Activated CD8-positive, alpha-beta memory T cell treated with anti-CD3 and anti-CD28 coated beads, Interleukin-2, amount 10 ng/mL, durations not matched to agents 7 days and 5 days (primary cell): ENCODE measurements at places on chromosomes 16 and 17. TPM values are rescaled to one million over a fixed set of nuclear protein-coding genes. Genes with fewer than 3 reads are reported as not detected.

SHMT1 gene
- 66.5 TPM for total RNA-seq

DNA sequence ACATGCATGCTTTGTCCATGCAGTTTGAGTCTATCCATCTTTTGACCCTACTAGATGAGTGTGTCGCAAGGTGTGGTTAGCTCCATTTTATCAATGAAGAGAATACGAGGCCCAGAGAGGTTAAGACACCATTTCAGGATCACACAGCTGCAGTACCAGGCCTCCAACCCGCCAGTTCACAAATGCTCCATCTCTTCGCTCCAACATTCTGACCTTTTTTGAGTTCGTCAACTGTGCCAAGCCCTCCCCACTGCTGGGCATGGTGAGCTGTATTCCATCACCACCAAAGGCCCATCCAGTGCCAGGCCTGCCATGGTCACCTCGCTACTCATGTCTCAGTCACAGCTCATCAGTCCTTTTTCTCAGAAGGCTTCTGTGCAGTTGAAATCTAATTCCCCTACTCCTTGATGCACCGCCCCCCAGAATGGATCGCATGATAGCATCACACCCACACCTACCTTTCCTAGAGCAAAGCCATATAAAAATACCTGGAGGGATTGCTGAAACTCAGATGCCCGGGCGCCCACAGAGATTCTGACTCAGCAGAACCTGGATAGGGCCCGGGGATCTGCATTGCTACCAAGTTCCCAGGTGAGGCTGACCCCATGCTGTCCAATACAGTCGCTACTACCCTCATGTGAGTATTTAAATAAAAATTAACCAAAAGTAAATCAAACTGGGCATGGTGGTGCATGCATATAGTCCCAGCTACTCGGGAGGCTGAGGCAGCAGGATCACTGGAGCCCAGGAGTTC is 38.0 kb downstream of the ZNF423 start:
- no peaks in the 10 kb centered on the region for H3K36me3 ChIP-seq
- no peak overlapping the region for H3K27ac ChIP-seq
- DNase-seq, result no peak
- H3K4me3 ChIP-seq, result no peak overlapping the region
- no peaks in the 10 kb centered on the region for H3K4me1 ChIP-seq

- H3K27me3 ChIP-seq, result no peaks in the 10 kb centered on the region
- H3K36me3 ChIP-seq, result no peaks in the 10 kb centered on the region
- H3K4me1 ChIP-seq, result peaks cover 3% of the 10 kb centered on the region
- no peak for DNase-seq
- no peak overlapping the region for H3K4me3 ChIP-seq
- no peak overlapping the region for H3K27ac ChIP-seq
Measured at GRCh38 chr17:9360677-9361081, 214.9 kb downstream of the STX8 start.

GRCh38 chr16:89564476-89565255 is 4.2 kb downstream of the RPL13 start:
- H3K36me3 ChIP-seq, result peaks cover 39% of the 10 kb centered on the region

PSMB3 gene
- 303 TPM for total RNA-seq

GRCh38 chr17:42918902-42919521 is 18.4 kb downstream of the G6PC1 start:
- H3K27me3 ChIP-seq, result peaks cover 33% of the 10 kb centered on the region
- no peak overlapping the region for H3K4me3 ChIP-seq
- H3K27ac ChIP-seq, result no peak overlapping the region
- no peak for DNase-seq
- peaks cover 5% of the 10 kb centered on the region for H3K4me1 ChIP-seq
- H3K36me3 ChIP-seq, result no peaks in the 10 kb centered on the region

DNA sequence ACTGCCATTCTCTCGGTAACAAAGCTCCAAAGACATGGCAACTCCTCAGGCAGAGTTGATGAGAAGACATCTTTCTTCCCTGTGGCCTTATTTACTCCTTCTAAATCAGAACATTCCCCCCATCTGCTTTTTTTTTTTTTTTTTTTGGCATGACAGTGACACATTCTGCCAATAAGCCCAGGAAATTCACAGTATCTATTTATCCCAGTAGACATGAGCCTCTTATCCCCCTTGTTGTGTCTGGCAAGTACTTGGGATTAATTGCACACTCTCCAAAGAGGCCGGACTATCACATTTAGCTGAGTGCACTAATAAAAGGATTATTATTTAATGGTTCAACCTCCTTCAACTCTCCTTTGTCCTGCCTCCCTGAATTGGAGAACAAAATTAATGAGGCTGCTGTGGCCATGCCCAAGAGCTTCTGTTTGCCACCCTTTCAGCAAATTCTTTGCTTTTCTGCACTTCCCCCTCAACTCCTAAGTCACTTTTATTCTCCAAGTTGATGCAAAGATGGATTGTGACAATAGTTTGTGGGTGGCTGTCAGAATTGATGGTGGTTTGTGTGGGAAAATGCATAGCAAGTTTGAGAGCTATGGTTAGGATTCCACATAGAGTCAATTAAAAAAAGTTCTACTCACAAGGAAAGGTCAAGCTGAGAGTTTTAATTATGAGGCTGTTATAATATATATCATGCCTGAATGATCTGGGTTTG is 47.2 kb downstream of the GPR139 start:
- no peak overlapping the region for H3K4me3 ChIP-seq
- H3K27ac ChIP-seq, result no peak overlapping the region
- peaks cover 2% of the 10 kb centered on the region for H3K27me3 ChIP-seq

TMEM186 gene
- total RNA-seq, result 14.0 TPM

GRCh38 chr16:54351171-54351570 is 64.6 kb upstream of the IRX3 start:
- no peak overlapping the region for H3K27ac ChIP-seq
- no peak for DNase-seq
- H3K27me3 ChIP-seq, result no peaks in the 10 kb centered on the region
- H3K36me3 ChIP-seq, result no peaks in the 10 kb centered on the region

DNA sequence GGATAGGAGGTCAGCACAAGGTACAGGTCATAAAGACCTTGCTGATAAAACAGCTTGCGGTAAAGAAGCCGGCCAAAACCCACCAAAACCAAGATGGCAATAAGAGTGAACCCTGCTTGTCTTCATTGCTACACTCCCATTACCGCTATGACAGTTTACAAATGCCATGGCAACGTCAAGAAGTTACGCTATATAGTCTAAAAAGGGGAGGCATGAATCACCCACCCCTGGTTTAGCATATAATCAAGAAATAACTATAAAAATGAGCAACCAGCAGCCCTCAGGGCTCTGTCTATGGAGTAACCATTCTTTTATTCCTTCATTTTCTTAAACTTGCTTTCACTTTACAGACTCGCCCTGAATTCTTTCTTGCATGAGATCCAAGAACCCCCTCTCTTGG is 1.0 kb upstream of the HSBP1 start:
- peaks cover 38% of the 10 kb centered on the region for H3K4me1 ChIP-seq
- no peak overlapping the region for H3K4me3 ChIP-seq
- peaks cover 18% of the 10 kb centered on the region for H3K36me3 ChIP-seq
- no peak overlapping the region for H3K27ac ChIP-seq

CFAP52 gene
- not detected for total RNA-seq

GRCh38 chr17:57092779-57093178 is 7.7 kb downstream of the AKAP1 start:
- H3K27ac ChIP-seq, result no peak overlapping the region
- no peak overlapping the region for H3K4me3 ChIP-seq
- peaks cover 2% of the 10 kb centered on the region for H3K36me3 ChIP-seq

GRCh38 chr17:18231164-18231563 is 5.7 kb downstream of the LLGL1 start:
- H3K27me3 ChIP-seq, result no peaks in the 10 kb centered on the region
- H3K36me3 ChIP-seq, result no peaks in the 10 kb centered on the region
- H3K4me3 ChIP-seq, result no peak overlapping the region
- no peak for DNase-seq
- H3K4me1 ChIP-seq, result peaks cover 15% of the 10 kb centered on the region
- no peak overlapping the region for H3K27ac ChIP-seq

GRCh38 chr16:24980077-24980793 is 34.9 kb downstream of the ARHGAP17 start:
- H3K36me3 ChIP-seq, result peaks cover 25% of the 10 kb centered on the region
- peaks cover 10% of the 10 kb centered on the region for H3K4me1 ChIP-seq
- H3K4me3 ChIP-seq, result no peak overlapping the region
- H3K27me3 ChIP-seq, result no peaks in the 10 kb centered on the region
- no peak for DNase-seq
